ENCODE measurements at places on chromosomes 3 and 15.

GRCh38 chr3:4994823-4995499, 15.7 kb downstream of the BHLHE40 start:
- no peak for DNase-seq

GRCh38 chr3:191262650-191263049, 63.6 kb downstream of the OSTN start:
- DNase-seq = no peak

DNA sequence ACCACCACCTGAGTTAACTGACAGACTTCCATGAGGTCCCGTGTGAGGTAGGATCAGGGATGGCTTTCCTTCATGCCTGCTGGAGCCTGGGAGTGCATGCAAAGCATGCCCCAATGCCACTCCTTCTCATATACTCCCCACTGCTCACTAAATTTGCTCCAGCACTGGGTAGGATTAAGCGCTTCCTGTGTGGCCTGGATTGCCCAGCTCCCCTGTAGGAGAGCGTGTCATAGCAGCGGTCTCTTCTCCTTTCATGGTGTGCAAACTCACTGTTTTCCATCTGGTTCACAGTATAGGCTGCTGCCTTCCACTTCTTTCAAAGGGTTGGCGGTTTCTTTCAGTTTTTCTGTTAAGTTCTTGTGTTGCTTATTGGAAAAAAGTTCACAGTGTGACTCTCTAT, 34.1 kb upstream of the ABI3BP start:
- no peak for DNase-seq

DNA sequence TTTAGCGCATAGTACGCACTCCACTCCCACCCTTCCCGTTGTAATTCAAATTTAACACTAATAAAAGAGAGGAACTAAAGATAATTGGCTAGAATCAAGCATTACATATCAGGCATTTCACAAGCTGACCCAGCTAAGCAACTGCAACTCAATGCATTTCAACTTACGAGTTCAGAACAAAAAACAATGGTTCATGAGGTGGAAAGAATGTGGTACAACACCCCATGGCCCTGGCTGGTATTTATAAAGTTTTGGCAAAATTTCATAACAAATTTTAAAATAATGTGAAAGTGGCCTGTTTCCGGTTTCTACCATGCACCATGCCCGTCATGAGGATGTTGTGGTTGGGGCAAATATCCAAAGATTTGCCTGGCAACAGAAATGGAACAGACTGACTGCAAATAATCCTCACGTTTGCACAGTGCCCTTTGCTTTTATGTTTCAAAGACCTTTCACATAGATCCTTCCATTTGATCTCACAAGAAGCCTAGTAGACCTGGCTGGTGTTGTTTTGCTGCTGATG, 455.3 kb upstream of the NR2F2 start:
- DNase-seq = no peak

DNA sequence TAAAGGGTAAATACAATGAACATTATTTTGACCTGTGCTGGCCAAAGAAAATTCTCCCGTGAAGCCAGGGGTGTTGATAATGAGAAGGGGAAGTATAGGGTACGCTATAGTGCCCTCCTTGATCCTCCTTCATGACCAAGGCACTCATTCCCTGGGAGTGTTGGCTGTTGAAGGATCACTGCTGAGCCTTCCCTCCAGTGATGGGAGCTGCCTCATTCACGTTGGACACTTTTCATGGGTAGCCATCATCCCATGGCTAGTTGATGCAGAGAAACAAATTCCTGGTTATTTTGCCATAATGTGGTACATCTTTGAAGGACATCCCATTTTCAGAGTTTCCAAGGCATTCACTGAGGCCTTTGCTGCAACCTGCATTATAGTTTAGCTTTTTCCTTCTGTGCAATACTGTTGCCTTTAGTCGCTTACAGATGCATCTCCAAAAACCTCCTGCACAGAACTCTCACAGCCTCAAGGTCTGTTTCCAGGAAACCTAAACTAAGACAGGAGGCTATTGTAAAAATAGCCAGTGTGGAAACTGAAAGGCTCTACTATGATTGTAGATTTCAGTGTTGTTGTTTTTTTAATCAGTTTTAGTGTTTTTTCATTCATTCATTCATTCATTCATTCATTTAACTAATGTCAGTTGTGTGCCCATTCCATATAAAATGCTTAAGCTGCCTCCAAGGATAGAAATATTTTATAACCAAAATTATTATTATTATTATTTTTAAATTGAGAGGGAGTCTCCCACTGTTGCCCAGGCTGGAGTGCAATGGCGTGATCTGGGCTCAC, 40.8 kb downstream of the TGFBR2 start:
- DNase-seq = no peak

Data from effector CD4-positive, alpha-beta T cell (primary cell).